ENCODE measurements at places on chromosomes 4 and X.
A peak's percentile ranks its signal among the peaks of the same experiment; 100 is the strongest.

DNA sequence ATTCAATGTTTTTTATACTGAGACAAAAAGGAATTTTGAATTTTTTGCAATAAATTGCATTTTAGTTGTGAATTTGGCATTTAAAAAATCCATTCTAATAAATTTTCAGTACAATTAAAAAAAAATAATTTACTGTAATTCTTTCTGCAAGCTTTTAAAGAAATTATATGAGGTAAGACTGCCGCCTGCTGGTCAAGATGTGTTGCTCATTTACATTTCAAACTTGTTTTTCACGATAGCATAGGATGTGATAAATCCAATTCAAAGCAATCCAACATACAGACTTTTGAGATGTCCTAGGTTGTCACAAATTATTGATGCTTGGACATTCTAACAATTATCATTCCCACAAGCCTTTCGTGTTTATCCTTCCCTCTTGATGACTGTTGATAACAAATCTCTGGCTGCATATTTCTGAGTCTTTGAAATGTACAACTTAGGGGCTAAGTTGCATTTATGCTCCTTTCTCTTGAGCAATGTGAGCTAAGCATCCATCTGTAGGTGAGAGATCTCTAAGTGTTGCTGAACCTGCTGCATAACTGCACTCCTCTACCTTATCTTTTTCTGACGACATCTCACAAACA, 21.7 kb upstream of the MFAP3L start:
- peak; percentile 79 for DNase-seq

DNA sequence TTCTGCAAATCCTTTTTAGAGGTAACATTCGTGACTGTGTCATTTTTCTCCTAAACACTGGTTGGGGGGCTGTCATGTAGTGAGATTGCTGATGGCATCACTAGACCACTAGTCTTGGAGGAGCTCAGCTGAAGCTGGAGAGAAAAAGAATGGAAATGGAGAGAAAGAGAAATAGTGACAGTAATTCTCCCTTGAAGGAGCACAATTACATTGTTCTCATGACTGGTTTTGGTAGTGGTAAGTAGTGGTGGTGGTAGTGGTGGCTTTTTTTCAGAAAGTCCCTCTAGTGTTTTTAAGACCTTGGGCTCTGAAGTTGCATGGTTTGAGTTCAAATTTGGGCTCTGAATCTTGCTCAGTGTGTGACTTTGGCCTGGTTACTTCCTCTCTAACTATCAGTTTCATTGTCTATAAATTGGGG, 99.8 kb downstream of the LARP7 start:
- no peak for DNase-seq

GRCh38 chr4:89434364-89434988, 126.9 kb upstream of the GPRIN3 start:
- no peak for DNase-seq

DNA sequence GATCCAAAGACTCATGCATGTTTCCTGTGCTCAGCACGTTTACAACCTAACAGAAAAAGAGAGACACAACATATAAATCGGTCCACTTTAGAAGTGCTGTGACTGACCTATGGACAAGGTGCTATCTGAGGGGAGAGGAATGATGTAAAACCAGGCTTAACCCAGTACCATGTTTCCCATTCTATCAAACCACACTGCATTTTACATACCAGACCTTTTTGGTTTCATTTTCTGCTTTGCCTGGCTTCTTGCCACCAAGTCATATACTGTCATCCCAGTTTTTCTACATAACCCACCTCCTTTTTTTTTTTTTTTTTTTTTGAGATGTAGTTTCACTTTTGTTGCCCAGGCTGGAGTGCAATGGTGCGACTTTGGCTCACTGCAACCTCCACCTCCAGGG, 82.2 kb downstream of the KLF8 start:
- DNase-seq, result no peak

DNA sequence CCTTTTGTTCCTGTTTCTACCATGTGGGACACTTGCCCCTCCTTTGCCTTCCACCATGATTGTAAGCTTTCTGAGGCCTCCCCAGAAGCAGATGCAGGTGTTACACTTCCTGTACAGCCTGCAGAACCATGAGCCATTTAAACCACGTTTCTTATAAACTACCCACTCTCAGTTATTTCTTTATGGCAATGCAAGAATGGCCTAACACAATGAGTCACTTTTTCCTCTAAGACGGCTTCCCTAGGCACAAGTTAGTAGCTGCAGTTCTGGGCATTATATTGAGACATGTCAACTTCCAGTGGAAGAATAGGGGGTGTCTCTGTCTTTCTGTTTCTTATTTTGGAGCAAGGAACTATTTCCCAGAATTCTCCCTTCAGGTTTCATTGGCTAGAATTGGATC, 32.9 kb upstream of the DIPK2B start:
- no peak for DNase-seq
